ENCODE measurements at places on chromosomes 1 and 21.

DNA sequence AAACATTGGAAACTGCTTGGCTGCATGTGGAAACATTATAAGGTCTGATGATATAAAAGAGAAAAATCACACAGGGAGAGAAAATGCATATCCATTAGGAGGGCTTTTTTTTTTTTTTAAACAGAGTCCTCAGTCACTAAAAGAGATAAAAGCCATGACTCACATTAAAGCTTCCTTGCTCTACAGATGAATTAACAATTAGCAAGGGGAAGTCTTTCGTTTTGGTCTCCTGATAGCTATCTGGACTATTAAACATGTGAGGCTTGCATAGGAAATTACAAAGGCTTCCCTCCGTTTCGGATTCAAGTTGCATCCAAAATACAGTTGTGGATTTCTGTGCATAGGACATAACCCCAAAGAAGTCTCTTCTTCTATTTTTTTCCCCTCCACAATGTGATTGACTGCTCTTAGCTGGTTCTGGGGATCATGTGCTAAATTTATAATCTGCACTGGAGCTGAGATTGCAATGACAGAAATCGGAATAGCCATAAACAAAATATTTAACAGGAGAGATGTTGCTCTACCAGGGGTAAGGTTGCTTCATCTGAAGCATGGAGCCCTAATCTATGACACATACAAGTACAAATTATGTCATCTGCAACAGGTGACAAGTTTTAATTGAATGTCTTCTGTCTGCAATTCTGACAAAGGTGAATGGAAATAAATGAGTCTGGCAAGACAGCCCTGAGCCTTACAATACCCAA lies 146.8 kb downstream of the ESRRG start:
- H3K36me3 ChIP-seq, result no peaks in the 10 kb centered on the region
- H3K27me3 ChIP-seq, result peaks cover 5% of the 10 kb centered on the region
- no peak overlapping the region for H3K27ac ChIP-seq
- DNase-seq, result no peak
- H3K4me3 ChIP-seq, result no peak overlapping the region
- no peaks in the 10 kb centered on the region for H3K4me1 ChIP-seq

- DNase-seq, result no peak
- H3K4me3 ChIP-seq, result 0 out of 2 replicates have a peak overlapping the region, but pooled peaks have one; percentile 11
- no peak overlapping the region for H3K27ac ChIP-seq
These were observed 575 bp downstream of the TRIM67 start for GRCh38 chr1:231162297-231162969.

GRCh38 chr1:3478187-3478586 lies 23.7 kb downstream of the ARHGEF16 start:
- no peak overlapping the region for H3K4me3 ChIP-seq
- H3K36me3 ChIP-seq, result no peaks in the 10 kb centered on the region
- H3K4me1 ChIP-seq, result peaks cover 9% of the 10 kb centered on the region
- no peak for DNase-seq
- H3K27me3 ChIP-seq, result peaks cover 2% of the 10 kb centered on the region
- H3K27ac ChIP-seq, result no peak overlapping the region

DNA sequence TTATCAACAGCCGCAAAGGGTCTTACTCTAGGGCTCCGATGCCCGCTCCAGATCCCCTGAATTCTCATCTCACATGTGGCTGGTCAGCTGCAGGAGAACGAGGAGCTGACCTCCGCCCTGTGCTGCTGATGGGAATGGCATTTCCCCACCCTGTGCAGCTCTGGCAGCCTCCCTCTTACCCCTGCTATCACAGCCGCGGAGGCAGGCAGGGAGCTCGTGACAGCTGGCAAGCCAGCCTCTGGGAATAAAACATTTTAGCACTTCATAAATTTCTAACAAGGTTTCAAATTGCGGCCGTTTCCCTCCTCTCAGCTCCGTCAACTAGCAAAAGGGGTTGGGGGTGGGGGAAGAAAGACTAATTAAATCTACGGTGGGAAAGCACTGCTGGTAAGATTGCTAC lies 81.1 kb downstream of the DSCAM start:
- no peaks in the 10 kb centered on the region for H3K27me3 ChIP-seq
- H3K4me1 ChIP-seq, result peaks cover 12% of the 10 kb centered on the region
- H3K4me3 ChIP-seq, result no peak overlapping the region
- no peak for DNase-seq

DNA sequence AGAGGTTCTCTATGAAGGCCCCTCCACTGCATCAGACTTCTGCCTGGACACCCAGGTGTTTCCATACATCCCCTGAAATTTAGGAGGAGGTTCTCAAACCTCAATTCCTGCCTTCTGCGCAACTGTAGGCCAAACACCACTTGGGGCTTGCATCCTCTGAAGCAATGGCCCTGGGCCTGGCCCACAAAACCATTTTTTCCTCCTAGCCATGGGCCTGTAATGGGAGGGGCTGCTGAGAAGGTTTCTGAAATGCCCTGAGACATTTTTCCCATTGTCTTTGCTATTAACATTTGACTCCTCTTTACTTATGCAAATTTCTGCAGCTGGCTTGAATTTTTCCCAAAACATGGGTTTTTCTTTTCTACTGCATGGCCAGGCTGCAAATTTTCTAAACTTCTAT lies 37.9 kb upstream of the PTPRC start:
- H3K4me1 ChIP-seq, result peaks cover 64% of the 10 kb centered on the region
- peaks cover 30% of the 10 kb centered on the region for H3K36me3 ChIP-seq
- no peak overlapping the region for H3K4me3 ChIP-seq

Measured in HFFc6 (cell line).